ENCODE measurements at places on chromosomes 3 and 15.

- DNase-seq: no peak
Measured at GRCh38 chr15:71187526-71187925, 72.3 kb downstream of the THSD4 start.

- no peak for DNase-seq
Measured at GRCh38 chr3:13210221-13210975, 137.2 kb upstream of the IQSEC1 start.

DNA sequence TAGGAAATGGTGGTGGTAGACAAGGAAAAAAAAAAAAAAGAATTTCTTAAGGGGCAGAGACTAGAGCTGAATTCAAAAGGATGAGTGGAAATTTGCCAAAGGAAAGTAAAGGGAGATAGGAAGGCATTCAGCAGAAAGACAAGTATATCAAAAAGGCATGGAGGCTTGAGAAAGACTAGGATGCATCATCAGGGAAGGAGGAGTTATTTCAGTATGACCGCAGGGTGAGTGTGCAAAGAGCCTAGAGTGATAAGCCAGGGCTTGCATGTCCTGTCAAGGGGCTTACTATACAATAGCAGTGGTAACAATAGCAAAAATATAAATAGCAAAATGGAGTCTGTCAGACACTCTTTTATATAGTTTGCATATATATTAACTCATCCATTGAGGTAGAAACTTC lies 112.0 kb downstream of the FRMD4B start:
- no peak for DNase-seq

DNA sequence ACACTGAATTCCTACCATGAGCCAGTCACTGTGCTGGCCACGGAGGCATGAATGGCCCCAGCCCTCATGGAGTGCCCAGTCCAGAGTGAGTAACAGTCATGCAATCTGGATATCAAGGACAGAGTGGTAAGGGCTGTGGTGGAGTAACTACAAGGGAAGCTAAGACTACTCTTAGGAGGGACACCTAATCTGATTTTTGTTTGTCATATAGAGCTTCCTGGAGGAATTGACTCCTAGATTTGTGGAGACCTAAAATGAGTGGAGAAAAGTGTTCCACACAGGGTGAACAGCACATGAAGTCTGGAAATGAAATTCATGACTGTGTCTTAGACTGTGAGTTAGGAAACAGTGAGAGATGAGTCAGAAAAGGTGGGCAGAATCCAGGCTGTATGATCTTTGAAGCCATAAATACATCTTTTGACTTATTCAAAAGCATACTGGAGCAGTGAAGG lies 219.9 kb downstream of the NFKBIZ start:
- no peak for DNase-seq

DNA sequence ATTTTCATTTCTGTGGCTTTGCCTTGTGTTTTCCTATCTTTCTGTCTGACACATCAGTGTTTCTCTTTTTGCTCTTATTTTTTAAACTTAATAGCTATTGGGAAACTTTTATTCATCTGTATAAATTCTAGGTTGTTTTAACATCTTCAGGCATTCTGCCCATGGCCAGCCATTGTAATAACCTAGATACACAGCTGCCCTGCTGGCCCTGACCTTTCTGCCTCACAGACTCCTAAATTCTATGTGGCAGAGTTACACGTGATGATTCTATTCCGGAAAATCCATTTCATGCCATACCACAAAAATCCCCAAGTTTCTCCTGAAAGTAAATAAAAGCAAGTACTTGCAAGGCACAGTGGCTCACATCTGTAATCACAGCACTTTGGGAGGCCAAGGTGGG lies 150.1 kb downstream of the UACA start:
- DNase-seq: no peak

DNA sequence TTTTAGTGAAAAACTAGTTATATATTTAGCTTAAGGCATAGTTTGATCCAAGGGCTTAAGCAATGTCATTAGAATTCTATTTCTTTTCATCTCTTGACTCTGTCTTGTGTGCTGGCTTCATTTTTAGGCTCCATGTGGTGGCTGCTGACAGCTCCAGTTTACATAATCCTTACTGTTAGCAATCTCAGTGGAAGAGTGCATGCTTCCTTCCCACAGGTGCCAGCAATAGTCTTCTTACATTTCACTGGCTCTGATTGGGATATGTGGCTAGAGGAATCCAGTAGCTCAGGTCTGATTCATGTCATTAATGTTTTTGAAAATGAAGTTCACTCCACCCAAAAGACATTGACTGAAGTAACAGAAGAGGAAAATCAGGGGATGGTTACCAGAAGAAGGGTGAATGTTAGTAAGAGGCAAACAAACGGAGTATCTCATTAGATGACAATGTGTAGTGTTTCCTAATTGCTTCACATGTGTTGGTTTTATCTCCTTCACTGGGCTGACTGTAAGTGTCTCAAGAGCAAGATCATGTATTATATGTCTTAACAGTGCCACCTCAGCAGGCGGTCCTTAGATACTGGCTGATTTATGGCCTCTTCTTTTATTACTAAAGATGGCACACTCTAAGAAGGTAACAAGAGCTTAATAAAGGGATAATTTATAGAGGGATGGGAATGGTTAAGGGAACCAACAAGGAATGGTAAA lies 25.6 kb upstream of the TCF12 start:
- DNase-seq: no peak

DNA sequence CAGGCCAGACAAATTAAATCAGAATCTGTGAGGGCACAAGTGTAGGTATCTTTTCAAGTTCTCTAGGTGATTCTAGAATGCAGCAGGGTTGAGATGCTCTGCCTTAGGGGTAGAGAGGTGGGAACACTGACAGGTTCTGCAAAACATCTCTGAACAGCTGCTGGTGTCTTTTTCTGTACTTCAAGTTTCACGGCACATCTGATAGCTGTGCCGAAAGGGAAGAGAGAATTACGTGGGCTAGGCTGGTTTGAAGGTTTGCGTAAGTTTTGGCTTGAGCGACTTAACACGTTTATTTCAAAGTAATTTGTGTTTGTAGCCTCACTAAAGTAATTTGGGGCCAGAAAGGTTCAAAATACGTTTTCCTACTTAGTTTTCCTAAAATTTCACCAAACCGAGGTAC lies 22.5 kb downstream of the PXK start:
- no peak for DNase-seq

- peak; percentile 6 for DNase-seq
Measured at GRCh38 chr3:167032267-167032876, 347.7 kb downstream of the ZBBX start.

DNA sequence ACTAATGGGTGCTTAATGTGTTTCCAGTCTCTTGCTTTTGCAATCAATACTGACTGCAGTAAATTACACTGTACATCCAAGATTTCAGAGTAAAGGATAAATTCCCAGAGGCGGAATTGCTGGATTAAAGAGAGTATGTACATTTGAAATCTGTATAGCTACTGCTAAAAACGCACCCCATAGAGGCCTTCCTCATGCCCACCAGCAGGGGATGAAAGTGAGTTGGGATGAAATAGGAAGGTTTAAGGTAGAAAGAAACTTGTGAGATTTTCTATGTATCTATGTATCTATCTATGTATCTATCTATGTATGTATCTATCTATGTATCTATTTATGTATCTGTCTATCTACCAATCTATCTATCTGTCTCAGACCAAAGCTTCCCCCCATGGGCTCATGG lies 28.4 kb downstream of the TMEM44 start:
- no peak for DNase-seq

DNA sequence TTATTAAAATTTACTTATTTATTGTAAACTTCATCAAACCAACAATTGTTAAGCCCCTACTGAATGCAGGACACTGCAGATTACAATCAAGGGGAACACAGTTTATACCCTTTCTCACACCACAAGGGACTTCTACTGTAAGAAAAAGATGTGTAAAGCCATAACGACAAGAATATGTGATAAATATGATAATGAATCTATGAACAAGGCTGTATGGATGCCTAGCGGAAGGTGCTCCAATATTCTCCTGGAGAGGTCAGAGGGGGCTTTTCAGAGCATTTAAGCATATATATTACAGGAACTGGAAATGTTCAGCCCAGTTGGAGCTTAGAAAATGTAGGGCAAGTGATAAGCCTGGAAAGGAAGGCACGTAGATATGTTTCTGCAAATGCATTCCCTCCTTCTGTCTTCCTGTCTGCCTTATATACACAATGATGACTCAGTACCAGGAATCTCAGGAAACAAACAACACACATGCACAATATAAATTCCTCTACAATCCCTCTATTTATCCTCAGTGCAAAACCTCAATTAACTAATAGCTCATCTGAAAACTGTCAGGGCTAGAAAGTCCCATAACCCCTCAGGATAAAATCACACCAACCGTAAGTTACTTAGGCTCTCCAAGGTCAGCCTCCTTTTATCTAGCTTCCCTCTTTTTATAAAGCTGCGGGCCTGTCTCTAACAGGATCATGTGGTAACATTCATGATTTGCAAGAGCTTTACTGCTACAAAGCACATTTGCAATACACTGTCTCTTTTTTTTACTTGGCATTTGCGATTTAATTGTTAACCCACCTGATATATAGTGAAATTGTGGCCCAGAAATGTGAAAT lies 393.1 kb downstream of the LPP start:
- no peak for DNase-seq

DNA sequence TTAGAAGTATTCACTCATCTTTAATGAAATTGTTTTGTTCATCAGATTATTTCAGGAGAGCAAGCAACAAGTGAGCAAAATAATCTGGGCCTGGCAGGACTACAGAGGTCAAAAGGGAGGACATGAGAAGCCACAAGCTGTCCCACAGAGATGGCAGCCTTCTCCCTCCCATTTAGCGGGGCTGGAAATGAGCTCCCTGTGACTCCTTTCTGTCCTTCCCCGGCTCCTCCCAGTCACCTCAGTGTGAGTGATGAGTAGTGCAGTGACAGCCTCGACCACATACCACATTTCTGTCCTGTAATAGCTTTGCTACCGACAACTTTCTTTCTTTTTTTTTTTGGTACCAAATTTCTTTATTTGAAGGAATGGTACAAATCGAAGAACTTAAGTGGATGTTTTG lies 38.0 kb downstream of the RAB7A start:
- DNase-seq: no peak

DNA sequence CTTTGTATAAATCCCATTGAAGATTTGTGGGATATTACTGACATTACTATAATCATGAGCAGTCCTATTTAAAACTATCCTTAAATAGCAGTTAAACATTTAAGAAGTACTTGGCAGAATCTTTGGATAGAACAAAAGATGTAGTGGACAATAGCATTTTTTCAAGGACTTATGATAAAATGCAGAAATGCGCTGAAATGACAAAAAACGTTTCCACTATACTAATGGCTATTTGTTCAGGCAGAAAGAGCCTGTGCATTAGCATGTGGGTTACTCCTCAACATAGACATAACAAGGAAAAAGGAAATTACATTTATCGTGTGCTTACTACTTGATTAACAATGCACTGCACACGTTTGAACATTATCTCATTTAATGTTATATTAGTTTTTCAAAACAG lies 80.7 kb downstream of the GADL1 start:
- no peak for DNase-seq

GRCh38 chr15:63133786-63134185 lies 12.1 kb downstream of the LACTB start:
- no peak for DNase-seq

DNA sequence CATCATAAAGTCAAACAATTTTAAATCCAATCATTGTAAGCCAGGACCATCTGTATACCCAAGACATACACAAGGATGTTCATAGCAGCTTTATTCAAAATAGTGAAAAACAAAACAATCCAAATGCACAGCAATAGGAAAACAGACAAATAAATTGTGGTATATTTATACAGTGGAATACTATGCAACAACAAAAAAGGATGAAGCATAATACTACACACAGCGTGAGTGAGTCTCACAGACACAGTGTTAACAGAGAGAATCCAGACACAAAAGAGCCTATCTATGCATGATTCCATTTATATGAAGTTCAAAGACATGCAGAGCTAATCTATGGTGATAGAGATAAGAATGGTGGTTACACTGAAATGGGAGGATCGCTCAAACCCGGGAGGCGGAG lies 5.6 kb upstream of the MUC20 start:
- DNase-seq: no peak

DNA sequence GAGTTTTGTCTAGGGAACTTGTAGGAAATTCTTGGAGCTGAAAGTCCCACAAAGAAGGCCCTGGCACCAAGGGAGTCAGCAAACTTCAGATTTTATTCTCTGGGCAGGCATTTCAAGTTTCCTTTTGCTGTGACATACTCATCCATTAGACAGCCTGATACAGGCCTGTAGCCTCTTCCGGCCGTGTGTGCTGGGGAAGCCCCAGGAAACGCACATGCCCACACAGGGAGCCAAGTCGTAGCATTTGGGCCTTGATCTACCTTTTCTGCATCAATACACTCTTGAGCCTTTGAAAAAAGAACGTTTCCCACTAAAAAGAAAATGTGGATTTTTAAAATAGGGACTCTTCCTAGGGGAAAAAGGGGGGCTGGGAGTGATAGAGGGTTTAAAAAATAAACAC lies 15.0 kb downstream of the TIGIT start:
- no peak for DNase-seq

DNA sequence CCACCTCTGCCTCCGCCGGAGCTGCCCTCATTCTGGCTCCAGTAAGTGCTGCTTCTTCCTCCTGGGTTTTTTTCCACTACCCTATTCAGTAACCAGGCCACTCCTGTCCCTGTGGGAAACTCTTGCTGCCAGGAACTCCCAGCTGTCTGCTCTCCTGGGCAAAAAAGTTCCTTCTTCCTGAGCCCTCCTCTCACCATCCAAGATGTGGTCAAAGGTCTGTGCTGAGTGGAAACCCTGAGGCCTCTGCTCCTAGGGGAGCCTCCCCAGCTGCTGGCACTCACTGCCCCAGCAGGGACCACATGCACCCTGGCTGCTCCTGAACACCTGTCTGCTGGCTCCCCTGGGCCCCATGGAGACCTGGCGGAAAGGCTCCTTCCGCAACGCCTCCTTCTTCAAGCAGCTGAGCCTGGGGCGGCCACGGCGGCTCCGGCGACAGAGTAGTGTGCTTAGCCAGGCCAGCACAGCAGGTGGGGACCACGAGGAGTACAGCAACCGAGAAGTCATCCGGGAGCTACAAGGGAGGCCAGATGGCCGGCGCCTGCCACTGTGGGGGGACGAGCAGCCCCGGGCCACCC lies 454 bp downstream of the C15orf62 start:
- DNase-seq: no peak

- DNase-seq: no peak
Measured at GRCh38 chr3:195246581-195246995, 24.4 kb downstream of the XXYLT1 start.

Measured in T1000 (cell line).